ENCODE measurements at places on chromosomes 2 and 18.
A peak's percentile ranks its signal among the peaks of the same experiment; 100 is the strongest.

- no peaks in the 10 kb centered on the region for H3K4me1 ChIP-seq
- no peak for DNase-seq
- no peak overlapping the region for H3K4me3 ChIP-seq
- no peak overlapping the region for H3K27ac ChIP-seq
- peaks cover 12% of the 10 kb centered on the region for H3K27me3 ChIP-seq
- no peaks in the 10 kb centered on the region for H3K36me3 ChIP-seq
Observed at GRCh38 chr2:204437815-204438756, 107.2 kb upstream of the PARD3B start.

- H3K4me1 ChIP-seq = peaks cover 26% of the 10 kb centered on the region
- peaks cover 3% of the 10 kb centered on the region for H3K36me3 ChIP-seq
- peak; percentile 58 for DNase-seq
- H3K27ac ChIP-seq = no peak overlapping the region
Observed at GRCh38 chr2:12856934-12857601, 140.3 kb downstream of the TRIB2 start.

GRCh38 chr2:217832115-217832514 is 170.7 kb downstream of the TNS1 start:
- no peaks in the 10 kb centered on the region for H3K27me3 ChIP-seq
- no peak for DNase-seq
- H3K27ac ChIP-seq = no peak overlapping the region
- H3K4me3 ChIP-seq = no peak overlapping the region

GRCh38 chr18:48227206-48227605 is 182.0 kb downstream of the ZBTB7C start:
- H3K4me3 ChIP-seq = no peak overlapping the region
- peaks cover 1% of the 10 kb centered on the region for H3K27me3 ChIP-seq
- peaks cover 51% of the 10 kb centered on the region for H3K4me1 ChIP-seq

DNA sequence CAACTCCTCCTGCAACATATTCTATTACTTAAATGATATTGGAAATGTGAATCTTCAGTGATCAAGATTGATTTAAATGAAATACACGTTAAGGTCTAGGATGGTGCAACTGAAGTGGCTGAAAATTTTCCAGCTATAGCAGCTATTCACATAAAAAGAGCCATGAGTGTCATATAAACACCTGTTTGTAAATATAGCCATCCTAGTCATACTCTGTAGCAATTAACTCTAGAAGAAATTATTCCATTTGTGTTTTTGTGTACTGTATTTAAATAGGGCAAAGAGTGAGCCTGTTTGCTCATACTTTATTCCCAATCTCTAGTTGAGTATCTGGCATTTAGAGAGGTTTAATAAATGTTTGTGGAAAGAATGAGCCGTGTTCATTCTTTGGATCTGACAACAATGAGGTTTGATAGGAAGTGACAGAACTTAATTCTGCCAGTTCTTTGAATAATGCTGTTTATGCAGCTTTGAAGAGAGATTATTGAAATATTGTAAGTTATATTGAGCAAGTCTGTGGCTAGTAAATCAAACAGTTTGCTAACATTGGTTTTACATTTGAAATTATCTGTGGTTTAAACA is 49.7 kb downstream of the BABAM2 start:
- no peak for DNase-seq
- no peaks in the 10 kb centered on the region for H3K27me3 ChIP-seq
- no peak overlapping the region for H3K27ac ChIP-seq
- peaks cover 18% of the 10 kb centered on the region for H3K36me3 ChIP-seq

DNA sequence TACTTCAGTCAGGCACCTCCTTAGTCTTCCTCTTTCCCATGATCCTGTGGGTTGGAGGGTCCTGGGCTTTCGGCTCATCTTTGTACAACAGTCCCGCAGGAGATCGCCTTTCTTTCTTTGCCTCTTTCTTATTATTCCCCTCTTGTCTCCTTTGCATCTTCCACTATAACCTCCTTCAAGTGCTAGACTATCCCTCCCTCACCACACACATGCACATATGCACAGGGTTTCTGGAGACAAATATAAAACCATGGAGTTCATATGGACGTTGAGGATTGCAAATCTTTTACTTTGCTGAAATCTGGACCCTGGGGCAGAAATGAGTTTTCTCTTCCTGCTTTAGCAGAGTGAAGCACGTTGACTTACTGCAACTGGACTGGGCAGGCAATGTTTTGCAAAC is 80.3 kb downstream of the TMEM17 start:
- DNase-seq = no peak
- H3K27ac ChIP-seq = no peak overlapping the region
- peaks cover 12% of the 10 kb centered on the region for H3K27me3 ChIP-seq
- no peak overlapping the region for H3K4me3 ChIP-seq
- no peaks in the 10 kb centered on the region for H3K36me3 ChIP-seq

DNA sequence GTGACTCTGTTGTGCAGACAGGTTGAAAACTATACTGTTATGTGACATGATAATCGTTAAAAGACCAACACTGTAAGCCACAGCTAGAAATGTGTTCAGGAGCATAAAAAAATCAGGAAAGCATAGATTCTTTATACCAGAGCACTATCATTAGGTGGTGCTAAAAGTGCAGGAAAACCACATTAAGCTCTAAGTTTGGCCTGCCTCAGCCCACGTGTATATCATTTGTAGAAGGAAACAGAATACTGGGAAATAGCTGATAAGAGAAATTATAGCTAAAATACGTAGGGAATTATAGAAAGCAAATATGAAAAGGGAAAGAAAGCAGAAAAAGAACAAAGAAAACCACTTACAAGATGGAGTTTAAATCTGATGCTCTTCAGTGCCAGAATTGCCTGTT is 26.5 kb upstream of the C2orf74 start:
- H3K4me1 ChIP-seq = peaks cover 3% of the 10 kb centered on the region
- H3K36me3 ChIP-seq = no peaks in the 10 kb centered on the region
- no peak overlapping the region for H3K4me3 ChIP-seq
- no peaks in the 10 kb centered on the region for H3K27me3 ChIP-seq
- no peak overlapping the region for H3K27ac ChIP-seq

DNA sequence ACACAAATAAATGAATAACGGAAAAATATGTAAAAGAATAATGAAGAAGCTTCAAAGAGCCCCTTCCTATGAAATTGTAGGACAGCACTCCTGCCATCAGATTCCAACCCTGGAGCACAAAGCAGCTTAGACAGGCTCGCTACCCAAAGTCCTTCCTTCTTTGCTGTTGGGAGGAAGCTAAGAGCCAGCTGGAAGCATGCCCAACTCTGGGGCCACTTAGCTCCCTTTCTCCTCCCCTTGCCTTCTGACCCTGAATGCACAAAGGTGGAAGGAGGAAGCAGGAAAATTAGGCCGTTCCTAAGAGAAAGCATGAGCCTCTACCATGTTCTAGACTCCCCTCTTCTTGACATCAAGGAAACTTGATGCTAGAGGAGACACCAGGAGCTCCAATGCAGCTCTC is 700.8 kb downstream of the RNF144A start:
- H3K27ac ChIP-seq = no peak overlapping the region
- DNase-seq = no peak
- no peaks in the 10 kb centered on the region for H3K36me3 ChIP-seq
- H3K27me3 ChIP-seq = no peaks in the 10 kb centered on the region
- H3K4me1 ChIP-seq = peaks cover 6% of the 10 kb centered on the region

GRCh38 chr2:224670203-224670602 is 46.0 kb downstream of the CCDC195 start:
- no peak for DNase-seq
- no peaks in the 10 kb centered on the region for H3K27me3 ChIP-seq
- no peaks in the 10 kb centered on the region for H3K4me1 ChIP-seq
- no peaks in the 10 kb centered on the region for H3K36me3 ChIP-seq
- no peak overlapping the region for H3K27ac ChIP-seq

Data from activated CD4-positive, alpha-beta T cell treated with anti-CD3 and anti-CD28 coated beads, Interleukin-2, amount 10 ng/mL, durations not matched to agents 7 days and 5 days (primary cell).